ENCODE measurements at places on chromosomes 6 and 20.

DNA sequence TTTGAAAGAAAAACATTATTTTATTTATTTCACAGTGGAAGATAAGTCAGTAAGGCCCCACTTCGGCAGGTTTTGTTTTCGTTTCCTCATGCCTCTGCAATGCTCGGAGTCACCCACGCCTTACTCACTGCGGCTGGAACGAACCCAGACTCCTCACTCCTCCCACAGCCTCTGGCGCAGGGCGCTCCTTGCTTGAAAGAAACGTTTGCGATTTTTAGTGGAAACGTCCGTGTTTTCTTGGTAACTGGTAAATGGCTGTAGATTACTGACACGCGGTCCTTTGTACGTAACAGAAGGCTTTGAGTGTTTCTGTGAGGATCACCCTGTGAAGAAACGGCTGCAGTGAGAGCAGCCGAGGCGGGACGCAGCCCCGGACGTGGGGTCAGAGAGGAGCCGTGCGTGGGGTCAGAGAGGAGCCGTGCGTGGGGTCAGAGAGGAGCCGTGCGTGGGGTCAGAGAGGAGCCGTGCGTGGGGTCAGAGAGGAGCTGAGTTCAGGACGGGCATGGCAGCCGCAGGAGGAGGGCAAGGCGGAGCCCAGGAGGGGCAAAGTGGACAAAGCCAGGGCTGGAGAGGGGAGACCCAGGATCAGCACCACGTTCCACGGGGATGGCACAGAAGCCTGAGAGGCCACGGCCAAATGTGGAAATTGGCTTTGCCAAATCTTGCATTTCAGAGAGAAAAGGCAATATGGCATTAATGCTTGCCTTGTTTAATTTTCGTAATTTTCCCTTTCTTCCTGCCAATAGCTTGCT, 198.6 kb upstream of the THBS2 start:
- no peaks in the 10 kb centered on the region for H3K27me3 ChIP-seq
- DNase-seq = no peak
- no peaks in the 10 kb centered on the region for H3K4me1 ChIP-seq
- H3K4me3 ChIP-seq = no peak overlapping the region

DNA sequence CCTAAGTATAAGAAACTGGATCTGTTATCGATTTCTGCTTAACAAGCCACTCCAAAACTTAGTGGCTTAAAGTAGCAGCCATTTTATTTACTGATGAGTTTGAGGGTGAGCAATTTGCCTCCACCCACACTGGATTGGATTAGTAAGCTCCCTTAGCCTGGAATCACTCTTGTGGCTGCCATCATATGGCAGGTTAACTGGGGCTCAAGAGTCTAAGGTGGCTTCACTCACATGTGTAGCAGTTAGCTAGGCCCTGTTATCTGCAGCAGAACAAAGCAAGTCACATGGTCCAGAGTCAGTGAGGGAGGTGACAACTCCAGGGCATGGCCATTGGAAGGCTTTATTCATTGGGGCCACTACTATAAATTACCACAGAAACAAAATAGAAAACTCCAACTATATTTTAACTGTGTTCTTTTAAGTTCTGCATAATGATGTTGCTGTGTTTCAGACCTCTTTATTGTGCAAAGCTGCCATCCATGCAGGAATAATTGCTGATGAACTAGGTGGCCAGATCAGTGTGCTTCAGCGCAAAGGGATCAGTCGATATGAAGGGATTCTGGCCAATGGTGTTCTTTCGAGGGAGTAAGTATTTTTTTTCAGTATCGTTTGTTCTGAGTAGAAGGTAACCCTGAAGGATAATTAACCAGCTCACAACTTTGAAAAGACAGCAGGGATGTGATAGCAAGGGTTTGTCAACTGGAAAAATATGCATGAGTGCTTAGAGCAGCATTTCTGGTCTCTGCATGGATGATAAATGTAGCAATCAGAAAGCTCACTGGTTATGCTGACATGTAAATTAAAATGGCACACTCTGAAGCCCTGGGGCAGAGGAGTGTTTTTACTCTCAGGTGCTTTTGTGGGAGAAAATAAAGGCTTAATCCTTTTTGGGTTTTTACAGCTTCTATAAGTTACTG, 49.6 kb downstream of the DCBLD1 start:
- DNase-seq = no peak
- no peak overlapping the region for H3K27ac ChIP-seq
- H3K36me3 ChIP-seq = no peaks in the 10 kb centered on the region
- no peak overlapping the region for H3K4me3 ChIP-seq

DNA sequence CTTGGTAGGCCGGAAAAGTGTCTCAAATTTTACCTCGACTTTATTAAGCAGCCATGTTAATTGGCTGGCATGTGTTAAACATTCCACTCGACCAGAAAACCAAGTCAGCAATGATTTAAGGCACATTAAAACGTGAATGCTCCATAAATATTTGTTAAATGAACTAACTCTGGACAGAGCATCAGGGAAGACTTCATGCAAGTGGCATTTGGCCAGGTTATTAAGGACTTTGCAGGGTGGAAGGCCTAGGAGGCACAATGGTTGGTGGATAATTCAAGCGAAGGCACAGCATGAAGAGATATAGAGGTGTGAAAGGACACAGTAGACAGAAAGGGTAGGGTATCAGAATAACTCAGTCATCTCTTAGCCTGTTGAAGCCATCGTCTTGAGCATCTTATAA, 23.0 kb downstream of the ELOVL5 start:
- H3K4me3 ChIP-seq = no peak overlapping the region
- no peaks in the 10 kb centered on the region for H3K36me3 ChIP-seq
- DNase-seq = no peak
- H3K4me1 ChIP-seq = peaks cover 33% of the 10 kb centered on the region
- H3K27ac ChIP-seq = no peak overlapping the region
- H3K27me3 ChIP-seq = no peaks in the 10 kb centered on the region

GRCh38 chr6:99951016-99951805, 42.8 kb downstream of the MCHR2 start:
- no peaks in the 10 kb centered on the region for H3K36me3 ChIP-seq
- no peaks in the 10 kb centered on the region for H3K4me1 ChIP-seq
- no peak overlapping the region for H3K27ac ChIP-seq
- DNase-seq = no peak
- no peaks in the 10 kb centered on the region for H3K27me3 ChIP-seq
- no peak overlapping the region for H3K4me3 ChIP-seq

GRCh38 chr6:43900560-43900915, 130.5 kb downstream of the VEGFA start:
- H3K4me3 ChIP-seq = no peak overlapping the region
- no peaks in the 10 kb centered on the region for H3K27me3 ChIP-seq
- H3K4me1 ChIP-seq = no peaks in the 10 kb centered on the region
- H3K36me3 ChIP-seq = no peaks in the 10 kb centered on the region
- DNase-seq = no peak

DNA sequence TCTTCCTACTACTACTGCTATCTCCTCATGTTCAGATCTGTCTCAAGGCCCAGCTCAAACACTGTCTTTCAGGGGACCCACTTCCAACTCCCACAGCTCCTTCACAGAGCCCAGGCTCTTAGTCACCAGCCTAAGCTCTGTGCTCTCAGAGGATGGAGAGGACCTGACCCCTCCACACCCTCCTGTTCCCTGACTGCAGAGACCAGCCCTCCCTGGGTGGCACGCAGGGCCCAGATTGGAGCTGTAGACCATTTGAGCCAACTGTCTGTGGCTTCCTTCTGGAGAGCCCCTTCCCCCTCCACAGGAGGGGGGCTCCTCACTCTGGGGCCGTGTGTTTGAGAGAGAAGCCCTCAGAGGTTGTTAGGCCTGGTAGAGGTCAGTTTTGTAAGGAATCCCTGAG, 9.8 kb downstream of the SNPH start:
- H3K4me3 ChIP-seq = no peak overlapping the region
- H3K4me1 ChIP-seq = no peaks in the 10 kb centered on the region
- no peak overlapping the region for H3K27ac ChIP-seq
- no peak for DNase-seq
- H3K36me3 ChIP-seq = no peaks in the 10 kb centered on the region

- no peak for DNase-seq
- H3K4me3 ChIP-seq = no peak overlapping the region
- H3K27me3 ChIP-seq = no peaks in the 10 kb centered on the region
- H3K4me1 ChIP-seq = no peaks in the 10 kb centered on the region
Measured at GRCh38 chr6:33061987-33062386, 11.5 kb downstream of the HLA-DPA1 start.

All from naive thymus-derived CD4-positive, alpha-beta T cell (primary cell).